ENCODE measurements at places on chromosomes 1 and 21.

DNA sequence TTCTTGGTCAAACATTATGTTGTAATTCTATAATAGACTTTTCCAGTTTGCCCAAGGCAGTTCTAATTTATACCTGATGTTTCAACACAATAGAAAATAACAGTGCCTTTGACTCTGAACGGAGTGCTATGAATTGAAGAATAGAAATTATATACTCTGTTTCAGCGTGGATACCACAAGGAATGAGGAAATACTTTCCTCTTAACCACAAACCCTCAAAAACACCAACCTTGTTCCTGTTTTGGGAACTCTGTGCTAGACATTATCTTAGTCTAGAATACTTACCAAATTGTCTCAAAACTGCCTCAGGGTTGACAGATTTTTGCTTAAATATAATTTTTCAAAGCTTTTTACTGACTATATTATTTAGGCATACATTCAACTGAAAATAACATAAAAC lies 1629.3 kb downstream of the MRPL39 start:
- no peak for DNase-seq

GRCh38 chr1:2314803-2315673 lies 76.3 kb downstream of the MORN1 start:
- peak; percentile 62 for DNase-seq

DNA sequence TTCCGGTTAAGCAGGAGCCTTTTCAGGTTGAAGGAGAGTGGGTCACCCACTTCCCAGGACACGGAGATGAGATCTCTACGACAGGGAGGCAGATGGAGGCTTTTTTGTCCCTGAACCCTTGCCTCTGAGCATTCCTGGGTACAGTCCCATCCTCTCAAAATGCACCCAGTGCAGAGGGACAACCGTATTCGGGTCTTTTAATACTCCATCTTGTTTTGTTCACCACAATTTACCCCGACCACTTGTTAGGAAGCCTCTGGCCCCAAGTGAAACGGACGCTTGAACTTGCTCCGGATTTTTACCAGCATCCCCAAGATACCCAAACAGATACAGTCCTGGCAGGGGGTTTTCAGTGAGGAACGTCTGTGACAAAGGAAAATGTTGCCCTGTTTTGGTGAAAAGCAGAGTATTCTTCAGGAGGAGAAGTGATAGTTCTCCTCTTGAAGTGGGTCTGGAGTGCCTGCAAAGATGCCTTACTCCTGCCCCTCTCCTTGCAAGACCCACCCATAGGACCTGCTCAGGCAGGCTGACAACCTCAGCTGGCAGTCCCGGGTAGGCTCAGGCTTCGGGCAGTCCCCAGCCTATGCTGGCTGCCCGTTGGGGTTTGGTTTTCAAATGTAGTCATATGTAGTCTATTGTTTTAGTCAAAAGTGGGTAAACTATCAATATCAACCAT lies 669 bp upstream of the ARL8A start:
- DNase-seq: no peak

- DNase-seq: no peak
These were observed 429.8 kb upstream of the VAMP3 start for GRCh38 chr1:7341145-7341905.

DNA sequence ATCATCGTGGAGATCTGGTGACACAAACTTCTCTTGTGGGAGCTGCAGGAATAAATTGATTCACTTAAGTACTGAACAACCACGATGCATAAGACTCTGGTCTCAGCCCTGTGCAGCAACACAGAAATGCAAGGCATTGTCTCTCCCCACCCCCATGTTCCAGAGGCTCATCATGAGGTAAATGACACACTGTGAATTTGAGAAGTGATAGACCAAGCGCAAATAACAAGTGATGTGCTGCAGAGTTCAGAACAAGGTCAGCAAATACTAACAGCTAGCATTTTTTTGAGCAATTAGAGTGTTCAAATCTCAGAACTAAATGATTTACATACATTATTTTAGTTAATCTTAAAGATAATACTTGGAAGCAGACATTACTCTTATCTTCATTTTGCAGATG lies 223.7 kb downstream of the SEC16B start:
- DNase-seq: no peak

GRCh38 chr1:26697978-26698849 lies 2.4 kb downstream of the ARID1A start:
- DNase-seq: no peak

DNA sequence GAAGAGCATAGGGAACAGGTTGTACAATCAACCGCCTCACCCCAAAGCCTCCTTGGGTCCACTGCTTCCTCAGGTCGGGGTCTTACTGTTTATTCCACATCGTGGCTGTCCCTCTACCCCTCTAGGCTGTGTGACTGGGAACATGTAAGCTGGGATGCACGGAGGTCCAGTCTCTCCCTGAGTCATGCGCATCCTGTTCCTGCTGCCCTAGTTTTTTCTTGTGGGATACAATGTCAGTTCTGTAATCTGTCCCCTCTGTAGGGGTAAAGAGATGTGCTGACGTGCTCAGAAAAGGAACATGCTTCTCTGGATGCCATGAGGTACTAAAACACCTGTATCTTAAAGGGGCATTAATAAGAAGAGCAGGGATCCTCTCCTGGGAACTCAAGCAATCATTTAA lies 66.2 kb downstream of the SLC45A1 start:
- DNase-seq: no peak

DNA sequence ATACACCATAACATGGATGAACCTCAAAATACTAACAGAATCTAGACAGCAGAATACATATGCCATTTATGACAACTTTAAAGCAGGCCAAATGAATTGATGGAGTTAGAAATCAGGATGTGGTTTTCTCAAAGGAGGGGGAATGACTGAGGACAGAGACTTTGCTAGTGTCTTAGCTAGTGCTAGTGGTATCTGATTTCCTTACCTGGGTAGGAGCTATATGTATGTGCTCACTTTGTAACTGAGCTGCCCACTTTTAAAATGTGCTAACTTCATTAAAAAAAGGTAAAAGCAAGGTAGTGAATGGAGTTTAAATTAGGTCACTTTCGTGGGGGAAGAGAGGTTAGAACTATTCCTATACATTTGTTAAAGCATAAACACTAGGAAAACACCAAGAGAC lies 2.6 kb downstream of the GTF2B start:
- DNase-seq: no peak

DNA sequence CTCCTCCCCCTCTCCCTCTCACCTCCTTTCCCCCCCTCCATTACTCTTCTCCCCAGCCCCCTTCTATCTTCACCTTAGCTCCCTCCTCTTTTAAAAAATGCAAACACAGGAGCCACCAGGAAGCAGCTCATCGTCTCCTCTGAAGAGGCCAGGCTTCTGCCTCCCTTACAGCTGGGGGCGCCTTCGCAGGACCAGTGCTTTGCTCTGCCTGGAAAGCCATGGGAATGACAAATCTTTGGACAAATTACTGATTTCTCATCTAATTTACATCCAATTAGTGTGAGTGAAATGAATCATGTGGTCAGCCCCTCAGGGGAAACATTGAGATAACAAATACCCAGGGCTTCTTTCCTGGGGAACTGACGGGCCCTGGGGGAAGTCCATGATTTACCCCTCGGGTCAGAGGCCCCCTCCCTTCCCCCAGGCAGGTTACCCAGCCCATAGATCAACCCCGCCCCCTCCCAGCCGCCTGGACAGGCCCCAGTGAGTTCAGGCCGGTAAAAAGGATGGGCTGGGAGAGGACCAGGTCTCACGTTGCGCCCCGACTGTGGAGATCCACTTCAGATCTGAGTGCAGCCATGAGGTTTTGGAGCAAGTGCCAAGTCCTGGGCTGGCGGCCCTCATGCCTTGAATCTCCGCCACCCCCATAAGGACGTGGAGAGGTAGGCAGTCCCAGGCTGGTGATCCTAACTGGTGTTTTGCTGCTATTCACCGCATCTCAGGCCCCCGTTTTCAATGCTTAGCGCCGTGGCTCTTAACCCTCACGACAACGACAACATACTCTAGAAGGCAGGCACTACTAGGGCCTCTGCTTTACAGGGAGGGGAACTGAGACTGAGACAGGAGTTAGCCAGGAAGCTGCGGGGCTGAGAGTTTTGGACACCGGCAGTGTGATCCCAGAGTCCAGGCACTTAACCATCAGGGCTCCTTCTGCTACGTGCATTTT lies 300.8 kb downstream of the RRAGC start:
- no peak for DNase-seq

DNA sequence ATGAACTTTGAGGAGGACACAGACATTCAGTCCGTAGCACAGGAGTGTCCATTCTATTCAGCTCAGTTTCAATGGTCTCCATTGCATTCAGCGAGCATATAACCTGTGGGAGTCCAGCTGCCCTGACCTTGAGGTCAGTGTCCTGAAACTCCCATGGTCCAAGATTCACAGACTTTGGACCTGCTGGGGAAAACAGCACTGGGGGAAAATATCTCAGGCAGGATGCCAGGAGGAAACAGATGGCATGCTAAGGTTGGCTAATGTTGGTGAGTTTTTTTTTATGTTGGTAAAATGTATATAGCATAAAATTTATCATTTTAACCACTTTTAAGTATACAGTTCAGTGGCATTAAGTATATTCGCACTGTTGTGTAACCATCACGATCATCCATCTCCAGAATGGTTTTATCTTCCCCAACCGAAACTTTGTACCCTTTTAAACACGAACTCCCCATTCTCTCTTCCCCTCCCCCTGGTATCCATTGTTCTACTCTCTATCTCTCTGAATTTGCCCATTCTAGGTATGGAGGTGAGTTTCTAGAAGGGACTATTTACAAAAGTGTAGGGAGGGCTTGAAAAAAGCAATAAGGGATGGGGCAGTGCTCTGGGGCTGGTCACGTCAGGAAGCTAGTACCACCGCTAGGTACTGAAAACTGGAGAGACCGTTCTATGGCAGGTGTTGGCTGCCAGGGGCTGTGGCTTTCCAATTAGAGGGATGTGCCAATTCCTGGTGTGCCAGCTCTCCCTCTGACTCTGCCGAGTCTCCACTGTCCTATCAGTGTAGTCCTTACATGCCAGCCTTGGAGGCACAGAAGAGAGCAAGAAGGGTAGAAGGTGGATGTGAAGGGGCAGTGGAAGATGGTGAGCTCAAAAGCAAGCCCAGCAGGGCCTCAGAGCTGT lies 85.3 kb downstream of the FOXD2 start:
- DNase-seq: no peak

- DNase-seq: no peak
These were observed 25.8 kb upstream of the LHX4 start for GRCh38 chr1:180204231-180204630.

GRCh38 chr1:53641481-53642214 lies 97.3 kb downstream of the GLIS1 start:
- DNase-seq: no peak

Data from T-helper 17 cell (primary cell).